ENCODE measurements at places on chromosomes 5 and 9.

DNA sequence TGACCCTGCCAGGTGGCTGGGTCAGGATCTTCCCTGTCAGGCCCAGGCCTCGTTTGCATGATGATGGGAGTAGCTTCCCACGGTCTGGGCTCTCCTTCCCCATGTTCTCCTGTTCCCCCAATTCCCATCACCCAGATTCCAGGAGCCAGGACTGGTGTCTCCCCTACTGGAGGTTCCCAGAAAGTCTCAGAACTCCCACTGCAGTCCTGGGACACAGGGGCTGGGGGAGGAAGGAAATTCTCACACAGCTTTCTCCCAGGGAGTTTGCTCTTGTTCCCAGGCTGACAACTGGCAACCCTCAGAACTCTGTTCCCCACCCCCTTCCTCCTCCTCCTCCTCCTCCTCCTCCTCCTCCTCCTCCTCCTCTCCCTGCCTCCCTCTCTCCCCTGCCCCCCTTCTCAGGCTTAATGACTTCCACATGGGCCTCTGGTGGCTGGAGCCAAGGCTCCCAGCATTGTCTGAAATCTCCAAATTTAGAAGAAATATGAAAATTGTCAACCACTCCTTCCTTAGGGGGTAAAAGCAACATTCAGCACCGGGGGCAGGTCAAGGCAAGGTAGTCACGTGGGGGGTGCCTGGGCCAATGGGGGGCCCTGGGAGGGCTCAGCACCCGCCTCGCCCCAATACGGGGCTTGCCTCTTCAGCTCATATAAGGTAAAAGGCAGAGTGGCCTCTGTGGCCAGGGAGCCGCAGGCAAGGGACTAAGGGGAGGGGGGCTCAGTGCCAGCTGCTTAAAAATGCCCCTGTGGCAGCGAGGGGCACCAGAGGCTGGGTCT, 27.3 kb upstream of the IL17B start:
- DNase-seq, result no peak

DNA sequence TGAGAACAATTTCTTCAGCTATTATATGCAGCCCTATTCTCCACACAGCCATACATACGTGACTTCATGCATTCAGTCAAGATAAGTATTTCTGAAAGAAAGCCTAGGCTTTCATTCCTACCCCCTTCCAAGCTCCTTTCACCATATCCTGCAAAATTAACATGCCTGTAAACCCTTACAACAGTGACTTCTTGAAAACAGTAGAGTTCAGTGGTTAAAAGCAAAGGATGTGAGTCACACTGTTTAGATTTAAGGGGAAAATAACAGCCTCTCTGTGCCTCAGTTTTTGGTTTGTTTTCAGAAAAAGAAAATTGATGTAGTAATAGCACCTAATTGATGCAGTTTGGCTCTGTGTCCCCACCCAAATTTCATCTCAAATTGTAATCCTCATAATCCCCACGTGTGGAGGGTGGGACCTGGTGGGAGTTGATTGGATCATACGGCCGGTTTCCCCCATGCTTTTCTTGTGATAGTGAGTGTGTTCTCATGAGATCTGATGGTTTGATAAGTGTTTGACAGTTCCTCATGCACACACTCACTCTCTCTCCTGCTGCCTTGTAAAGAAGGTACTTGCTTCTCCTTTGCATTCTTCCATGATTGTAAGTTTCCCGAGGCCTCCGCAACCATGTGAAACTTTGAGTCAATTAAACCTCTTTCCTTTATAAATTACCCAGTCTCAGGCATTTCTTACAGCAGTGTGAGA, 264.8 kb downstream of the CETN3 start:
- no peak for DNase-seq

- no peak for DNase-seq
Observed at GRCh38 chr9:134028076-134028475, 2.8 kb downstream of the BRD3OS start.

GRCh38 chr5:989961-990530, 18.6 kb upstream of the NKD2 start:
- DNase-seq, result peak; percentile 39

GRCh38 chr5:50962934-50963872, 296.8 kb downstream of the PARP8 start:
- peak; percentile 92 for DNase-seq

- no peak for DNase-seq
Observed at GRCh38 chr5:2666081-2666480, 85.4 kb downstream of the IRX2 start.

- peak; percentile 55 for DNase-seq
Observed at GRCh38 chr5:74240783-74241750, 399.5 kb downstream of the ENC1 start.

- peak; percentile 74 for DNase-seq
Observed at GRCh38 chr9:130701059-130702022, 7.8 kb downstream of the EXOSC2 start.

GRCh38 chr5:40022057-40022456, 597.3 kb upstream of the DAB2 start:
- no peak for DNase-seq

DNA sequence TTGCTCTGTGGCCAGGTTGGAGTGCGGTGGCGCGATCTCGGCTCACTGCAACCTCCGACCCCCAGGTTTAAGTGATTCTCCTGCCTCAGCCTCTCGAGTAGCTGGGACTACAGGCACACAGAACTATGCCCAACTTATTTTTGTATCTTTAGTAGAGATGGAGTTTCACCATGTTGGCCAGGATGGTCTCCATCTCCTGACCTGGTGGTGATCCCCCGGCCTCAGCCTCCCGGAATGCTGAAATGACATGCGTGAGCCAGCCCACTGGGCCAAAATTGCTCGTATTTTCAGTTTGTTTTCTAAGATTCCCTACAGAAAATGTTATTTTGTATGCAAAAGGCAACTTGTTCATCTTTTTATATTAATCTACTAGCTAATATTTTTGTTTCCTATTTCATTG, 782.6 kb downstream of the TLE1 start:
- DNase-seq, result no peak

DNA sequence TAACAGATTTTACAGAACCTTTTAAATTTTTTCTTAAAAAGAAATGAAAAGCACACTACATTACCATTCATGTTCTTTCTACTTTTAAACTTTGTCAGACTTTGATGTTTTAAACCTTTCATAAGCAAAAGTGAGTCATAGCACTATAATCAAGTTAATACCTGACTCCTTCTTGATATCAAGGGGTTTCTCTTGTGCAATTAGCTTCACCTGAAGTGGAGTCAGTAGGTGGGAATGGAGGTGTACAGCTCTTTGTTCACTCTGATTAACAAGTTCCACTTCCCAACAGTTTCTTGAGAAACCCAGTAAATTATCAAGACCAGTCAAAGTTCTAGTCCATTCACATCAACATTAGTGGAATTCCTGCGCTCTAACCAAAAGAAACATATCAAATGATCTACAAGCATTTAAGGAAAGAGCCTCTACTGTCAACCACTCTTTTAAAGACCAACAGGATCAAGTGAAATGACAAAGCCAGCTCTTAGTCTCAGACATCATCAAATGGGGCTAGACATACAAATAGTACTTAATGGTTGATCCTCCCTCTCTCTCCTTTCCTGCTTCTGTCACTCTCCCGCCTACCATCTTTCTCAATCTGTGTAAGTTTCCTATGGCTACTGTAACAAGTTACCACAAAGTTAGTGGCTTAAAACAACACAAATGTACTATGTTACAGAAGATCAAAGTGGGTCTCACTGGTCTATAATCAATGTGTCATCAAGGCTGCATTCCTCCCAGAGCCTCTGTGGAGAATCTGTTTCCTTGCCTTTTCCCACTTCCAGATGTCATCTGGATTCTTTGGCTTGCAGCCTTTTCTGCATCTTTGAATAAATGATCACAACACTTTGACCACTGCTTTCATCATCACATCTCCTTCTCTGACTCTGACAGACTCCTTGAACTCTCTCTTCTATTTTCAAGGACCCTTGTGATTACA, 68.0 kb downstream of the HINT1 start:
- DNase-seq, result no peak

DNA sequence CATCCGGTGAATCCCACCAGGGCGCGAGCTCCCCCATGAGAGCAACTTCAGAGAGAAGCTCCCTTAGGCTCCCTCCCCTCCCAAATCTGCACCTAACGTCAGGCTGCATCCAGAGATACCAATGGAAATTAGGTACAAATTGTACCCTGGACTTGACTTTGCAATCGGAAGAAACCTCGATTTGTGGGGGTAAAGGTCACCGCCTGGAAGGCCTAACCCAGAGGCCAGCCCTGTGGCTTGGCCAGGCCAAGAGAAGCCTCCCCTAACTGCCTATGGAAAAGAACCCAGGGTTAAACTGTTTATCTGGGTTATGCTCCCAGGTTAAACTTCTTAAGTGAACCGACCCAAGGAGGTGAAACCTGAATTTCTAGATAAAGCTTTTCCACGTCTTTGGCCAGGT, 80.4 kb downstream of the GTF3C4 start:
- no peak for DNase-seq

- no peak for DNase-seq
Observed at GRCh38 chr9:16356196-16356765, 514.2 kb downstream of the BNC2 start.

DNA sequence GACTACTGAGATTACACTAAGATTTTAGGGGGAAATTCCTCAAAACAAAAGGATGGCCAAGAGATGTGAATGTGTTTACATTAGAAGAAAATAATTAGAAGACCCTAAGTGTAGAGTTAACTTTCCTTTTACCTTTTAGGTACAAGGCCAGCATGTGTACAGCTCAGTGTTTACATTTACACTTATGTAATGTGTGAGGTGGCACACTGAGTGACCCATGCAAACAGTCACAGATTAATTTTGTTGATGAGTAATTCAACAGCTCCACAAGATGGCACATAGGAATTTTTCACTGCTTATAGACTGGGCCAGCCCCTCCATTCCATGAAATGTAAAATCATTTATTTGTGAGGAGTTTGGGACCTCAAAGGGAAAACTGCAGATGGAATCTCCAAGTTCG, 90.1 kb upstream of the SLC12A2 start:
- no peak for DNase-seq

GRCh38 chr5:143101121-143101520, 302.4 kb downstream of the NR3C1 start:
- no peak for DNase-seq

- DNase-seq, result peak; percentile 46
Observed at GRCh38 chr5:40879163-40879942, 29.9 kb upstream of the C7 start.

GRCh38 chr5:79878721-79879336, 112.2 kb downstream of the MTX3 start:
- peak; percentile 54 for DNase-seq

DNA sequence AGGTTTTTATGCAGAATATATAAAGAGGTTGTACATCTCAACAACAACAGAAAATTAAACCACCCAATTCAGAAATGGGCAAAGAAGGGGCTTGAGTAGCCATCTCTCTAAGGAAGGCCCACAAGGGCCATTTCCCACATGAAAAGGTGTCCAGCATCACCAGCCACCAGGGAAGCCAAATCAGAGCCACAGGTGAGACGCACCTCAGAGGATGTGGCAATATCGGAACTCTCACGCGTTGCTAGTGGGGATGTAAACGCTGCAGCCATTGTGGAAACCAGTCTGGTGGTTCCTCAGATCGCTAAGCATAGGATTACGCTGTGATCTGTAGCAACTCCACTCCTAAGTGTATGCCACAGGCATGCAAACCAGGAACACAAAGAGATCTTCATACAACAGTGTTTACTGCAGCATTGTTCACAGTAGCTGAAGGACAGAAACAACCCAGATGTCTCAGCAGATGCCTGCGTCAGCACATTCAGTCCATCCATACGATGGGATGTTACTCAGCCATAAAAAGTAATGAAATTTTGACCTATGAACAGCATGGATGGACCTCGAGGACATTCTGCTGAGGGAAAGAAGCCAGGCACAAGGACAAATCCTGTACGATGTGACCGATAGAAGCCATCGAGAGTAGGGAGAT, 84.3 kb upstream of the CACNA1B start:
- no peak for DNase-seq

GRCh38 chr5:111935009-111935408, 178.0 kb upstream of the NREP start:
- no peak for DNase-seq

- DNase-seq, result no peak
Observed at GRCh38 chr5:153782589-153783361, 255.9 kb downstream of the FAM114A2 start.

DNA sequence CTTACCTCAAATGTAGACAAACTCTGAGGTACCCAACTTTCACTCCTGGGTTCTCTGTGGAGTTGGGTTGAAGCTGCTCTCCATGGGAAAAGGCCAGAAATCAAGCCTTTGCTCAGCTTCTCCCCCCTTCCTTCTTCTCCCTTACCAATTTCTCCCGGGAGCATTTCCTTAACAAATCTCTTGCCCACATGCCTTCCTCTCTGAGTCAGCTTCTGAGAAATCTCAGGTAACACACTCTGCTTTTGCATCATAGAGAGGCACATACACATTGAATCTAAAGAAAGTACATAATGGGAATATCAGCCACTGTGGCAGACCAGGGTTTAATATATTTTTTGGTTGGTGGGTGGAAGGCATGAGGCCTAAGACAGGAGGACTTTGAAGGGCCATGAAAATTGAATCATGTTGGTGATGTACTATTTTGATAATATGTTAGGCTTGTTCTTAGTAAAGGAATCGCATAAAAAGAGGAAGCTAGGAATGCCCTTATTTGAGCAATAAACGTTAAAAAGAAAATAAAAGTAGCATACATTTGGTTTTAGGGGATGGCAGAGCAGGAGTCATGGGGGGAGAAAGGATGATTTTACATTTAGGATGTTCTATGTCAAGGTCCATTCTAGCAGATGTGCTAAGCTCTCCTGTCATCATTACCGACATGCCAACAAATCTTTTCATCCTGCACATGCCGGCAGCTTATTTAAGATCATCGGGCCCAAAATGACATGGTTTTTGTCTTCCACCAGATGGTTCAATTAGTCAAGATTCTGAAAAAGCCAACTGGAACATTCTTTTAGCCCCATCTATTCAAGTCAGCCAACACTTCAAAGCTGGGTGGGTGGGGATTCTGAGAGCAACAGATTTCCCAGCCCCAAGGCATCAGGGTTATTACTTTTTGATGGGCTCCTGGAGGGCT, 199.5 kb upstream of the CLINT1 start:
- DNase-seq, result no peak

GRCh38 chr5:53321721-53322120, 158.7 kb upstream of the FST start:
- DNase-seq, result no peak

GRCh38 chr5:15290953-15291352, 209.0 kb upstream of the FBXL7 start:
- DNase-seq, result peak; percentile 4

GRCh38 chr5:96259151-96259772, 173.8 kb downstream of the PCSK1 start:
- peak; percentile 18 for DNase-seq

DNA sequence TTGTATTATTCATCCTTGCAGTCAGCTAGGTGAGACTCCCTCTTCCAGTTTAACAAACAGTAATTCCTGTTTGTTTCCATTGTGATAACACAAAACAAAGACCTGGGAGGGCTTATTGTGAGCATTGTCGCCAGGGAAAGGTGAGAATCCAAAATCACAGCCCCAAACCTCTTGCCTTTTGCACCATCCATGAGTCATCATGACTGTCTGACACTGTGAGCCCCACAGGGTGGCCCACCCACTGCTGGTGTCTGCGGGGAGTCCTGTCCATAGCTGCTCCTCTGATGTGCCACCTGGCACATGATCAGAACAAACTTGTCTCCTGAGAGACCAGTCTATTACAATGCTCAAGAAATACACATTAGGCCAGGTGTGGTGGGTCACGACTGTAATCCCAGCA, 33.7 kb upstream of the S1PR3 start:
- DNase-seq, result no peak

- DNase-seq, result no peak
Observed at GRCh38 chr5:147669169-147669869, 113.2 kb downstream of the JAKMIP2 start.

GRCh38 chr5:140553657-140554056, 3.6 kb downstream of the SRA1 start:
- DNase-seq, result no peak

Data from KBM-7 (cell line).